ENCODE measurements at places on chromosomes 5 and 9.

GRCh38 chr5:128123936-128124335 lies 40.4 kb downstream of the SLC12A2 start:
- no peak for DNase-seq

- no peak for DNase-seq
Measured at GRCh38 chr5:158224253-158224652, 365.3 kb upstream of the CLINT1 start.

DNA sequence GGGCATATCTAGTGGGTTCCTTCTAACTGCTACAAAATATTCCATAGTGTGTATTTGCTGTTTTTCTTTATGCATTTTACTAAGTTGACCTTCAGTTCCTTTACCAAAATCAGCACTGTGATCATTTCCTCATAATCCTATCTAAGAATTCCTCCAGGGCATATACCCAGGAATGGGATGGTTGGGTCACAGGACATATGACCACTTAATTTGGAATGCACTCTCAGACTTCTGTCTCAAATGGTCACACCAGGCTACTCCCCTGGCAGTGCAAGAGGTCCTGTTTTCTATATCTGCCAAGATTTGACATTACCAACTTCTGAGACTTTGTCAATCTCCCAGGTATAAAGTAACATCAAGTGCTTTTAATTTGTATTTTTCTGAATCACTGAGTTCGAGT lies 63.9 kb downstream of the ADAMTS12 start:
- no peak for DNase-seq

DNA sequence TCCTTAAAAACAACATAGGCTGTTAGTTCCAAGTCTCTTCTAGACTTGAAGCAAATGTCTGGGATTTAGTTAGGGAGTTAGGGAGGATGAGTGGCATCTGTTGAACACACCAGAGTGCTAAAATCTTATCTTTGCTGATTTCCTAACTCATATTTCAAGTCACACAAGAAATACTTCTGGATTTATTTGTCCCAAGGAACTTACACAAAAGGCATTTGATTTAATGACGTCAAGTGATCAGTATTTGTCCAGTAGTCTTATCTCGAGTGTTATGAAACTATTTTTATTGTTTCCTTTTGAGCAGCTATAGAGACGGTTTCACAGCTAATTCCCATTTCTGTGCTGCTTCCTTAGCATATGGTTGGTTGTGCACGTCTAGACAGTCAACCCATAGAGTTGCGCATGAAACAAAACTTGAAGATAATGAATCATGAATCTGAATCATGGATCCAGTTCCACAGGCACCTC lies 140.5 kb upstream of the TUT7 start:
- DNase-seq, result peak; percentile 96

- no peak for DNase-seq
Measured at GRCh38 chr9:122125509-122126330, 32.6 kb upstream of the TTLL11 start.

DNA sequence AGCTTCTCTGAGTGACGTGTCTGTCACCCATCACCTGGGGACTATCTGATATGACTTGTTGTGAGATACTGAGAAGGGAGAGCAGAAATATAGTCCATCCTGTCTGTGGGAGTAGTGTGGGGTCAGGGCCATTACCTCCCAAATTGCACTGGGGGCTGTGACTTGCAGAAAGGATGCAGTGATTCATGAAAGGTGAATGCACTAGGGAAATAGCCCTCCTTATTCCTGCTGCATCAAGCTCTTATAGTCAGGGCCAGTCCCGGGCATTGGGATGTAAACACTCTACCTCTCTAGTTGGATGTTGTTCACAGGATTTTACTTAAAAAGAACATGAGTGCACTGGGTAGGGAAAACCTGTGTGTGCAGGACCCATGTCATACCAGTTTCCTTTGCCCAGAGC lies 124.8 kb downstream of the STK32A start:
- DNase-seq, result no peak

DNA sequence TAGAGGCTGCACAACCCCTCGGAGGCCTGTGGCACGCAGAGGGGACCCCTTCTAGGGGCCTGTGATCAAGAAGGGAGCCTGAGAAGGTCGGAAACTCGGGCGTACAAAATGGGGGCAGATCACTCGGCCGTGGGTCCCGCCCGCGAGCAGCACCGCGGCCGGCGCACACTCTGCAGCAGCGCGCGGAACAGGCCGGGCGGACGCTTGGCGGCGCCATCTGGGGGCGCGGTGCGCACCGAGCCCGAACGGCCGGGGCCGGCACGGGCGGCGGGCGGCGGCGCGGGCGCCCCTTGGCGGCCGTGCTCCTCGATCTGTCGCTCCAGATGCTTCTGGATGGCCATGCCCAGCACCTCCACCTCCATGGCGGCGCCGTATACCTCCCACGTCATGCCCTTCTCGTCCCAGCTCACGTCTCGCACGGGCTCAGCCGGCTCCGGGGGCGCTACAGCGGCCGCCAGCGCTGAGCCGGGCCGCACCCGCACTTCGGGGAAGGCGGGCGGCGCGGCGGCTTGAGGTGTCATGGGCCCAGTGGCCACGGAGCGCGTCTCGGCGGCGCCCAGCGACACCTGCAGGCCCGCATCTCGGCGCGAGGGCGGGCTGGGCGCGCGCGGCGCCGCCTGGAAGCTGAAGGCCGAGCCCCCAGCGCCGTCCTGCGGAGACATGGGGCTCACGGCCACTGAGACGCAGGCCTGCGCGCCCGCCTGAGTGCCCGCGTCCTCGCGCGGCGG lies 13.1 kb downstream of the GPRIN1 start:
- DNase-seq, result no peak

- no peak for DNase-seq
Measured at GRCh38 chr9:136455043-136456002, 15.7 kb upstream of the INPP5E start.

DNA sequence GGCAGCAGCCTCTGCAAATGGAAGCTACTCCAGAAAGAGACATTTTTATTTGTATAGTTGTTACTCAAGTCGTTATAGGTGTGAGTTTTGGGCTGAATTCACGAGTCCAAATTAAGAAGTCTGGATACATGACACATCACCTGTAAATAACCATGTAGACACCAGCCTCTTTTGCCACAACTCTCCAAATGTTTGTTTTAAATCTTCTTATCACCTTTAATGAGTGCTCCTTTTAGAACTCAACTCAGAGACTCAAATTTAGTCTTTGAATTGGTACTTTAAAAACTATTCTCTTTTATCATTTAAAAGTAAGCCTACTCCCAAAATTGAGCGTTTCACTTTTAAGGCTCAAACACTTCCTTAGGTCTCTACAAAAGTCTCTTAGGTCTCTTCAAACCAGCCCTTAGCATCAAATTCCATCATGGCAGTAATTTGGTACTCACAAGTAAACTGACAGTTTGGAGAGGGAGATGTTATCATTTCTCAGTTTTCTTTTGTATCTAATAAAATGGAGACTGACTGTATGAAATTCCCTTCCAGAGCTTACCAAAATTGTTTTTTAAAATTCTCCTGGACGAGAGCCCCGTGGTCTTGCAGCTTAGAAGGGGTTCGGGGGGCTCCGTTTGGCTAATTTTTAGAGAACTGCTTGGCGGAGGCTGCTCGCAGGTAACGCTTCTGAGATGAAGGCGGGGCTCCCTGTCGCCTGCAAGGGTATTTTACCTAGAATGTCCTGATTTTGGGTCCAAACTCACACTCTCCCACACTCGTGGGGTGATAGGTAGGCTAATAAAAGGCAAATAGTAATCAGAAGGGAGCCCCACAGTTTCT lies 194.6 kb downstream of the MEF2C start:
- no peak for DNase-seq

DNA sequence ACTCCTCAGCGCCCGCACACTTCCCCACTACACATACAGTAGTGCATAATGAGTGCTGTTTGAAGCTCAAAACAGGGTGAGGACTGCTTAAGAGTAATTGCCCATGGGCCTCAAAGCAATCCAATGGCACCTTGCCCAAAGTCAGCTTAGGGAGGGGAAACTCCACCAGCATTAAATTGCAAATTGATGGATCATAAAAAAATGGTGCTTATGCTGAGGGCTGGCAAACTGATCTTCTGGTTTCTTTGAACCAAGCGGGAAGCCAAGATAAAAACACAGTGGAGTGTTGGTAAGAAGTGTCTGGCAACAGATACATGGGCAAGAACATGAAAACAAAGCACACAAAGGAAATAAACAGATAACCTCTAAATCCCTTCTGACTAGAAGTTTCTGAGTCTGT lies 28.0 kb downstream of the TLE1 start:
- peak; percentile 8 for DNase-seq

GRCh38 chr9:133882849-133883755 lies 109.0 kb downstream of the VAV2 start:
- DNase-seq, result no peak

Data from umbilical cord (tissue), 2 donors.